ENCODE measurements at places on chromosomes 16 and 17.

DNA sequence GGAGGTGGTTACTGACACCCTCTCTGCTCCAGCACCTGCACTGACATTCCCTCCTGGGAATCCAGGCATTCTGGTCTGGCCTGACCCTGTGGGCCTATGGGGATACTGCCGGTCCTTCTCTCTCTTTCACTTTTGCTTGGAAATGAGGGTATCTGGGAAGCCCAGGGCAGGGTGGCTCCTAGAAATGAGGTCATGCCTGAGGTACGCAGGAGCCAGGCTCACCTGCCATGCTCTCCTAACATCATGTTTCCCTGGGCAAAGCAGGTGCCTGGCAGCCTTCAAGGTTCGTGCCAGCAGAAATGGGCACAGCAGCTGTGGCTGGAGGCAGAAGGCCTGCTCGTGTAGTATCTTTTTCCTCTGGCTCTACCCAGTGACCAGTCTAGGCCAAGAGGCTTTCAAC is 3.3 kb downstream of the ITGA3 start:
- no peak for DNase-seq

- no peak for DNase-seq
Observed at GRCh38 chr16:23905027-23905426, 69.2 kb downstream of the PRKCB start.

- DNase-seq = no peak
Observed at GRCh38 chr16:75063549-75064088, 53.0 kb downstream of the LDHD start.

DNA sequence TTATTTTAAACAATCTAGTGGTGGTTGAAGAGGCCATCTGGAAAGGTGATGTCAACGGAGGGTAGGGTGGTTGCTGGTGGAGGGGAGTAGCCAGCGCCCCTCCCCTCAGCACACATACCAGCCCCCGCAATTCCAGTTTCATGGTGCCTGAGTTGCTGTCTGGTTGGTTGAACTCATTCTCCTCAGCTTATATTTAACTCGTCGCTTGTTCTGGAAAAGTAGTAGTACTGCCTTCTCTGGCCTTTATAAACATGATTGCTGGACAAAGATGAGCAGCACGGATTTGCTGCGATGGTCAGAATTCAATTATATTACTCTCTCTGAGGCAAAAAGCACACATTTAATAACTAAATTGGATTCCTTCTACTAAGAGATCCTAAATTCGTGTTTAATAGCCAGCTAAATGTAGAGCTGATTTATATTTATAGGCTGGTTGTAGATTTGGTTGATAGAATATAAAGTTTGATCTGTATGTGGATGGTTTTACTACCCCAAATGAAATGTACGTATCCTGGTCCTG is 238.0 kb upstream of the TBX2 start:
- no peak for DNase-seq

GRCh38 chr17:2931876-2932275 is 131.5 kb downstream of the OR1D5 start:
- no peak for DNase-seq

GRCh38 chr17:21008160-21008915 is 34.5 kb downstream of the USP22 start:
- no peak for DNase-seq

DNA sequence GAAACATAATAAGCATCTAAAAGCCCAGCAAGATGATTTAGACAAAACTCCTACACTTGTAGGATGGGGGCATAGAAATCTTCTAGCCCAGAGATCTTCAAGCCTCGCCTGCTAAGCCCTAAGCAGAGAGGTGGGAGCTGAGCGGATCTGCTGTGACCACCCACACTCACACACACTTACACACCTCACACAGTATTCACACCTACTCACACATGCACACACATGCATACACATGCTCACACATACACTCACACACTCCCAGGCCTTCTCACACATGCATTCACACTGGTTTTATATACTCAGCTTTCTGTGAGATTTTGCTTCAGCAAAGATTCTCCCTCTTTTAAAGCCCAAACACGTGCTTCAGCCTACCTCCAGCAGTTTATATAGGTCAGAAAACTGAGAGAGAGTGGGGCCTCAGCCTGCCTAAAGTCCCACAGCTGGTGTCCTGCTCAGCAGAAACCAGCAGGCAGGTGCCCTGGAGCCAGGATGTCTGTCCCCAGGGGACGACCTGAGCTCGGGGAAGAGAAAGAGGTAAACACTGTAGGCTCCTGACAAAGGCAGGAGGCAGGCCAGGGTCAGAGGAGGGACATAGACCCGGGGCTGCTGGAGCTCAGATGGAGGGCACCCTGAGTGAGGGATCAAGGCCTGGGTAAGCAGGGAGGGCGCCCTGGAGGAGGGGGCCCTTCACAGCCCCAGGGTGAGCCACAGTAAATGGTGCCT is 12.0 kb upstream of the KRT19 start:
- DNase-seq = no peak

DNA sequence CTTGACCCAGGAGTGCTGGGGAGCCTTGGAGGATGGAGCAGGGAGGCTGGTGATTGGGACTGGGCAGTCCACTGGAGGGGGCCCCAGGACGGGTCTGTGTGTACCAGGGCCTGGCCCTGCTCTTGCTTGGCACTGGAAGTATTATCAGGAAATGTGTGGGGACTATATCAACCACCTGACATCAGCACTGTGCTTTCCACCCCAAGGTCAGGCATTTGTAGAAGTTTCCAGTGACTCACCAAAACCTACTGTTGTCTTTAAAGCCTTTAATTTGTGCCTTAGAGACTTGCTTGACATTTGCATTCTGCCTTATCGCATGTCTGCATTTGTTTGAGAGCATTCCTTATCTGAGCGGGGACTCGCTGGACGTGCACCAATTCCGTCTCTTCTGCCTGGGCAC is 323.1 kb downstream of the FOXL1 start:
- no peak for DNase-seq

DNA sequence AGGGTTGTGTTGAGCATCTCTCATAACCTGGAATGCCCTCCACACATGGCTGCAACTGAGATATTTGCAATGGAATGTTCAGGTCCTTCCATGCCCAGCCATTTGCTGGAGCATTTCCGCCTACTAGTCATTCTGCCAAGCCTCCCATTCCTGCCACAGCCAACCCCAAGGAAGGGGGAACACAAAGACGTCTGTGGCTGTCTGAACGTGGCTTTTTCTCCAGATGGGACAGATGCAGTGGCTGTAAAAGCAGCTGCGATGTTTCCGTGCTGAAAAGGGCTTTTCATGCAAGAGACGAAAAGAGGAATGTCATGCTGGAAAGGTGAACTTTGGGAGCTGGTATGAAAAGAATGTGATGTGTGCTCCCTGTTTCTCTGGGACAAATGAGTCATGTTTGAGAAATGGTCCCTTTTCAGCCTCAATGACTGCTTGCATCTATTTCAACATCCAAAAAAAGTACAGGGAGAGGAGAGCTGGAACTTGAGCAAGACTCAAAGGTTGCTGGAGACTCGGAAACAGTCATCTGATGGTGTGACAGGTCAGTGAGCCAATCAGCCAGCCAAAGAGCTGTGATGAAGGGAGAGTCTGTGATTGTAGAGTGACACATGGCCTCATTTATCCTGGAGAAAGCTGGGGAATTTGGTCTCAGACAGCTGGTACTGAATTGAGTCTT is 208.9 kb downstream of the SHISA9 start:
- peak; percentile 33 for DNase-seq

DNA sequence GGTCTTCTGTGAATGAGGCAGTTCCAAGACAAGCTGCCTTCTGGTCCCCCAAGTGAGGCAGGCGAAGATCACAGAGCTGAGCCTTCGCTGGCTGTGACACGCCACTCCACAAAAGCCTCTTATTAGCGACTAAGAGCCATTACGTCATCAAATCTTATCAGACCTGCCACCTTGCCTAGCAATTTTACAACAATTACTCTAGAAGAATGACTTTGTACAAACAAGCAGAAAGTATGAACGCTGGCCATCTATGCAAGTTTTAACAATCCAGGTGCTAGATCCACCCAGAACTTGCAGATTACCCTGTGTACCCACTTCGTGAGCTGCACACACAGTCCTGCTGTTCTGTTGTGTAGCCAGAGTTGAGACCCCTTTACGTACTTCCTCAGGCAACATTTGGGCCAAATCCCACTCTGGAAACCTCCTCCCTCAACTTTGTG is 3.8 kb upstream of the ICAM2 start:
- no peak for DNase-seq

DNA sequence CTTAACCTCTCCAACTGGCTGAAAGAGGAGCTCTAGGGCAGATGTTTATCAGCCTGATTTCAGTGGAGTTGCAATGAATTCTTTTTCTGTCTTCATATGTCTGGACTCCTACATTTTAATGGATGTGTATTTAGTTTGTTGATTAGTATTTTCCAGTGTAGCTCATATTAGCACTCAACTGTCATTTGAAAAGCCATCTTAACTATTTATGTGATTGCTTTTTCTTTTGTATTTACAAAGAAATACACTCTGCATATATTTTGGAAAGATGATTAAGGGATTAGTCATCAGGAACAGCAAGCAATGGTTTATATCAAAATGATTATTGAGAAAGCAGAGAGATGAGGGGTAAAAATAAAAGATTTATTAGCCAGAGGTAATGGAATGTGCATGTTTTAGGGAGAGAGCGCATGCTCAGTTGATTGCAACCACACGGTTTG is 71.1 kb downstream of the WWOX start:
- no peak for DNase-seq

DNA sequence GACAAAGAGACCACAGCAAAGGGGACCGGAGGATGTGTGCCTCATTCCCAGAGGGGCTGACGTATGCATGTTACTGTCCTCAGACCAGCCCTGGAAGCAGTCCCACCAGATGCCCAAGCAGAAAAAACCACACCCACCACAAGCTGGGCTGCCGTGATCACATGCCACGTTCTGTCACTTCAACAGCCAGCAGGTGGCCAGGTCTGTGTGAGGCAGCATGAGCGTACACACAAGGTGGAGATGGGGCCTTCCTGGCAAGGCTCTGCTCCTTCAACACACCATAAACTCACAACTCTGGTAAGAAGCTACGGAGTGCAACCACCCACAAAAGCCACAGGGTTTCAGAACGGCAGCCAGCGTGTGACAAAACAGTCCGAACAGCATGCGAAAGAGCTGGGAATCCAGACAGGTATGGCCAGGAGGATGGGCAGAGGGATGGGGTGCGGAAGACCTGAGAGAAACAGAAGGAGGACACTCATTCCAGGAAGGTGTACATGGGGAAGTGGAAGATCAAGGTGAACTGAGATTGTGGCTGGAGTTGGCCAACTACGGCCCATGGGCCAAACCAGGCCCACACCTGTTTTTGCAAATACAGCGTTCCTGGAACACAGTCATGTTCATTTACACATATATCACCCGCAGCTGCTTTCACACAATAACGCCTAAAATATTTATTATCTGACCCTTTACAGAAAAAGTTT is 27.9 kb downstream of the MBTPS1 start:
- DNase-seq = no peak

All from left renal pelvis (tissue), 4 donors.